ENCODE measurements at places on chromosomes 11 and 22.

DNA sequence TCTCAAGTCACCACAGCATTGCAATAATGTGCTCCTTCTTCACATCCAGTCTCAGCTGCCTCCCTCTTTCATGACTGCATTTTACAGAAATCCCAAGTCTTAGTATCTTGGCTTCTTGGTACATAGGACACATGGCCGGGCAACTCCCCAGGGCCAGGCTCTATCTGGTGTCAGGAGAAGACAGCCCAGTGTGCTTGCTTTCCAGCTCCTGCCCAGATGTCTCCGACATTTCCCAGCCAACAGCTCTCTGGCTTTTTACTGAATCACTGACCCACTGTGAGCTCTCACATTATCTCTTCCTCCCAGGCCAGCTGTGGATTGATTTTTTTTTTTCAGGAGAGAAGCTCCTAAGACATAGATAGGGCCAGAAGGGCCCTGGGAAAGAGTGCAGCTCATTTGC is 346.0 kb upstream of the C11orf87 start:
- no peaks in the 10 kb centered on the region for H3K27me3 ChIP-seq
- H3K4me3 ChIP-seq: no peak overlapping the region
- no peak for DNase-seq

DNA sequence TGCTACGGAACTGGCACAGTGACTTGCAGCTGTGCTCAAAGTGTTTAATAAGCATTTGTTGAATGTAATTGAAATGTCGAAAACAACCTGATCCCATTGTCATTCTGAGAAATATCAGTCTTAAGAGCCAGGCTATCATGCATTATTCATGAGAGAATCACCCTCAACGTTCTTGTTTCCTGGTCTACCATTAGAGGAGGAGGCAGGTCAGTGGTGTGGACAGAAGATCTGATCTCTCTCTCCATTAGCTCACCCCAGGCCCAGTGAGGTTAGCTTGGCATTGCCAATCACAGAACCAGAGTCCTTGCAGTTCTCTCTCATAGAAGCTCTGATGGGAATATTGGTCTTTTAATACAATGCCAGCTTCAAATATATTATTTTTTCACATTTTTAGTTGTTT is 121.1 kb upstream of the SPON1 start:
- H3K36me3 ChIP-seq: no peaks in the 10 kb centered on the region
- no peak overlapping the region for H3K27ac ChIP-seq
- DNase-seq: no peak
- H3K4me3 ChIP-seq: no peak overlapping the region
- no peaks in the 10 kb centered on the region for H3K27me3 ChIP-seq

DNA sequence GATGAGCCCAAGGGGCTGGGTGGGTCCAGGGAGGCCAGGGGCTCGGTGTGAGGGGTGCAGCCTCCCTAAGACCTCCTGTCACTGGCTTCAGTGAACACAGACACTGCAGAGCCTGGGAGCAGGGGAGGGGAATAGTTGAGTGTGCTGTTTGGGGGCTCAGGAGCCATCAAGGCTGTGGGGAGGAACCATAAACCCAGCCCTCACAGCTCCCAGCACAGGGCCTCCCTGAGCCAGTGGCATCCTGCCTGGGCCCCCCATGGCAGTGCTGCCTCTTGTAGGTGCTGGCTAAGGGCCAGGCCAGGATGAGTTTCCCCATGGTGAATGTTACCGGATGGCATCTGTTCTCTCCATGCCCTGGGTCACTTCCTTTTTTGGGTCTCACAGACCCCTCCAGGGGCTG is 25.5 kb downstream of the KCNJ5 start:
- H3K4me3 ChIP-seq: no peak overlapping the region
- no peak overlapping the region for H3K27ac ChIP-seq
- peaks cover 3% of the 10 kb centered on the region for H3K27me3 ChIP-seq
- no peak for DNase-seq
- no peaks in the 10 kb centered on the region for H3K36me3 ChIP-seq
- no peaks in the 10 kb centered on the region for H3K4me1 ChIP-seq

GRCh38 chr11:111382451-111382850 is 3.4 kb upstream of the POU2AF1 start:
- no peak for DNase-seq
- H3K36me3 ChIP-seq: no peaks in the 10 kb centered on the region
- no peak overlapping the region for H3K27ac ChIP-seq
- no peak overlapping the region for H3K4me3 ChIP-seq
- H3K27me3 ChIP-seq: no peaks in the 10 kb centered on the region

- DNase-seq: no peak
- H3K27ac ChIP-seq: no peak overlapping the region
- no peak overlapping the region for H3K4me3 ChIP-seq
These were observed 8.9 kb downstream of the PGAP2 start for GRCh38 chr11:3817181-3817800.

GRCh38 chr22:39452740-39453040 is 4.1 kb upstream of the MGAT3 start:
- no peak for DNase-seq
- no peak overlapping the region for H3K4me3 ChIP-seq

DNA sequence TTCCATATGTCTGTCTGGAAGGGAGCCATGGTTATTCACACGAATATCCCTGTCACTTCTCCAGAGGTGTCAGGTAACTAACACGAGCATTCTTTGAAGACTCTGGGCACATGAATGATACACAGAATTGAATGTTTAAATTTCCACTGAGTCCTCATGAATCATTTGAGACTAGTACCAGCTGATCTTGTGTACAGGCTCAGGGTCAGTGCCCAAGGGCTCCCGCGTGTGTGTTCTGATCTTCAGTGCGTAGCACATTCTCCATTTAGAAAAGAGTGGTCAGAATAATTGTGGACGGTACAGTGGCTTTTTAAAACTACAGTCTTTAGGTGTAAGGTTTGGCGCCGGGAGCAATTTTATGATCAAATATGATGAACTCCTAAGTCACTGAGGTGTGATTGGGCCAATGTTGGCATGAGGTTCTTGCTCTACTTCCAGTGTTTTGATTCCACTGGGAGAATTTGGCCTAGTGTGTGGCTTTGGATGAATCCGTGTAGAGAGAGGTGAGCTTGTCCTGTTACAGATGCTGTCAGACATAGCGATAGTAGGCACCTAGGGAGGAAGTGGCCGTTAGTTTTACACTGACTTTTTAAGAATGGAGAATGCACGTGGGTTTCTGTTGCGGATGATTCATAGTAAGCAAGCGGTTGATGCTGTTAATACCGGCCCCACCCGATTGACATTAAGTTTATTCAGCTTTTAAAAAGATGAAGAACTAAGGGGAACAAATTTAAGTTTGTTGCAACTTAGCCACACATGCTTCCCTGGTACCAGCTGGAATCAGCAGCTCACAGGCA is 22.2 kb downstream of the NUP50 start:
- H3K27ac ChIP-seq: no peak overlapping the region
- H3K4me3 ChIP-seq: no peak overlapping the region
- no peaks in the 10 kb centered on the region for H3K4me1 ChIP-seq
- H3K36me3 ChIP-seq: peaks cover 12% of the 10 kb centered on the region

- H3K27ac ChIP-seq: no peak overlapping the region
- DNase-seq: no peak
- H3K27me3 ChIP-seq: no peaks in the 10 kb centered on the region
- H3K4me3 ChIP-seq: no peak overlapping the region
- no peaks in the 10 kb centered on the region for H3K4me1 ChIP-seq
These were observed 157.1 kb downstream of the CADM1 start for GRCh38 chr11:115347106-115347505.

GRCh38 chr22:28978863-28979796 is 82.5 kb downstream of the C22orf31 start:
- peaks cover 5% of the 10 kb centered on the region for H3K4me1 ChIP-seq
- H3K36me3 ChIP-seq: no peaks in the 10 kb centered on the region
- no peak overlapping the region for H3K27ac ChIP-seq
- H3K4me3 ChIP-seq: no peak overlapping the region
- no peaks in the 10 kb centered on the region for H3K27me3 ChIP-seq
- no peak for DNase-seq

Measured in H1 (cell line).